Endothelial cell (in vitro differentiated cells): ENCODE measurements at places on chromosomes 6 and 20. TPM values are rescaled to one million over a fixed set of nuclear protein-coding genes. Genes with fewer than 3 reads are reported as not detected.

The PPP1R14C gene
- total RNA-seq, result 2.5 TPM

The ESR1 gene
- 0.05 TPM for total RNA-seq

DNA sequence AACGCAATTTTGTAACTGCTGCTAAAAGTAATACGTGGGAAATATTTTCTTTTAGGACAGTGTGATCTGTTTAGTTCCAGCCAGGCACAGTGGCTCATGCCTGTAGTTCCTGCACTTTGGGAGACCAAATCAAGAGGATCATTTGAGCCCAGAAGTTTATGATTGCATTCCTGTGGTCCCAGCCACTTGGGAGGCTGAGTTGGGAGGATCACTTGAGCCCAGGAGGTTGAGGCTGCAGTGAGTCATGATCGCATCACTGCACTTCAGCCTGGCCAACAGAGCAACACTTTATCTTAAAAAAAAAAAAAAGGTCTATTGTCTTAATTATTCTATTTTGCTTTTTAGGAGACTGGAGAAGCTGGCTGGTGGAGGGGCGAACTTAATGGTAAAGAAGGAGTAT, 101.5 kb downstream of the CD2AP start:
- DNase-seq, result no peak
- no peaks in the 10 kb centered on the region for H3K4me1 ChIP-seq
- peaks cover 15% of the 10 kb centered on the region for H3K36me3 ChIP-seq
- H3K27ac ChIP-seq, result no peak overlapping the region

GRCh38 chr6:10831609-10832008, 6.7 kb downstream of the MAK start:
- DNase-seq, result no peak
- H3K4me1 ChIP-seq, result no peaks in the 10 kb centered on the region
- H3K4me3 ChIP-seq, result no peak overlapping the region
- no peak overlapping the region for H3K27ac ChIP-seq
- no peaks in the 10 kb centered on the region for H3K36me3 ChIP-seq
- H3K27me3 ChIP-seq, result peaks cover 4% of the 10 kb centered on the region

DNA sequence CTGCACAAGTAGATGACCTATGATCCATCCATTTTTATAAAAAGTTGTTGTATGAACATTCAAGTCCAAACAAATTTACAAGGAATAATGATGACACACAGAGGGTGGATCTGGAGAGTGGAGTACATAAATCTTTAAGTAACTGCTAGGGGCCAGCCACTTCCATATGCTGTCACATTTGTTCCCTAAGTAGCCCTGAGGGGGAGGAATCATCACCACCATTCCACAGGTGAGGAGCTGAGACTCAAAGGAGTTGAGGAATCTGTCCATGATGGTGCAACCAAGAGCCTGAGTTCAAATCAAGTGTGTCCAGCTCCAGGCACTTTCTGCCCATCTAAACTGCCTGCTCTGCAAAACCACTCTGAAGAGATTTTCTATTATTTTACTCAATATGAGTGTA, 132.1 kb downstream of the AIG1 start:
- no peak overlapping the region for H3K27ac ChIP-seq
- DNase-seq, result no peak
- no peak overlapping the region for H3K4me3 ChIP-seq
